G401 (cell line): ENCODE measurements at places on chromosomes 2 and 18.

- no peak for DNase-seq
These were observed 141.0 kb downstream of the CERS6 start for GRCh38 chr2:168596881-168597655.

GRCh38 chr2:74037379-74037860, 52.7 kb downstream of the TET3 start:
- DNase-seq: no peak

DNA sequence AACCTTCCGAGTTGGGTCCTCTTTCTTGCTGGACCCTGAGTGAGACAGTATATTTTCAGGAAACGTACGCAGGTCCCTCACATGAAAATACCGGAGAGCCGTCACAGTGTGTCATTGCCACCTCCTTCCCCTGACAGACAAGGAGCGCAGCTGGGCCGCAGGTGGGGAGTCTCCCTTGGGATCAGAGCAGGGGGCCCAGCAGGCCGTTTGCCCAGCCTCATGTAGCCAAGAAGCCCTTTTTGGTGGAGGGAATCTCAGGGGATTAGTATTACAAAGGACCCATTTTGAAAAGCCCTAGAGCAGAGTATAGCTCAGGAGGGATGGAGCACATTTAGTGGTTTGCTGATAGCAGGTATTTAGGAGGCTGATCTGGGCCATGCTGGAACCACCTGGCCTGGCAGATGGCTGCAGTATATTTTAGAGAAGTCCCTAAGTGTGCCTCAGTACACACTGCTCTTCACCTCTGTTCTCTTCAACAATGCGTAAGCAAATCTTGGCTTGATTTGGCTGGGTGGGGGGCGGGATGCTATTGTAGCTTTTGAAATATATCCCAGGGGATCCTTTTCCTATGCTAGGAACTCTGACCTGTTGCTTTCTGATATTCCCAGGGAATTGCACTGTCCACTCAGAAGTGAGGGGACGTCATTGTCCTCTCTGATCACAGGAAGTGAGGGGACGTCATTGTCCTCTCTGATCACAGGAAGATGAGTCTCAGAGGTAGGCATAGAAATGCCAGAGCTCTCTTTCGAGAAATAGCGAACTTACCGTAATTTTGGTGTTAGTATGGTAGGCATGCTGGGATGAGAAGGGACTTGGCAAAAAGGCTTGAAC, 171.9 kb downstream of the HRH4 start:
- peak; percentile 94 for DNase-seq

GRCh38 chr18:44716697-44717163, 36.0 kb downstream of the SETBP1 start:
- DNase-seq: no peak

DNA sequence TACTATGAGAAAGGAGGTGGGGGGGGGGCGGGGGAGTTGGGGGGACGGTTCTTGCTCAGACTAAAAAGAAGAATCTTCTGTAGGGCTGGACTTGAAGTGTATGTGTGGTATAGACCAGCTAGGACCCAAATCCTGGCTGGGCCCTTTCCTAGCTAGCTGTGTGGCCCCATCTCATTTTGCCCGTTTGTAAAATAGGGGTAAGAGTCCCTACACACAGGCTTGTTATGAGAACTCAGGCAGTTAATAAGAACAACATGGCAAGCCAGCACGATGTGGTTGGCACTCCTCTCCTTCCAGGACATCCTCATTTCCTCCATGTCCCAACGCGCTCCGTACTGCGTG, 1.1 kb downstream of the EVA1A start:
- no peak for DNase-seq

- no peak for DNase-seq
These were observed 200.7 kb downstream of the BCL11A start for GRCh38 chr2:60352491-60353405.

DNA sequence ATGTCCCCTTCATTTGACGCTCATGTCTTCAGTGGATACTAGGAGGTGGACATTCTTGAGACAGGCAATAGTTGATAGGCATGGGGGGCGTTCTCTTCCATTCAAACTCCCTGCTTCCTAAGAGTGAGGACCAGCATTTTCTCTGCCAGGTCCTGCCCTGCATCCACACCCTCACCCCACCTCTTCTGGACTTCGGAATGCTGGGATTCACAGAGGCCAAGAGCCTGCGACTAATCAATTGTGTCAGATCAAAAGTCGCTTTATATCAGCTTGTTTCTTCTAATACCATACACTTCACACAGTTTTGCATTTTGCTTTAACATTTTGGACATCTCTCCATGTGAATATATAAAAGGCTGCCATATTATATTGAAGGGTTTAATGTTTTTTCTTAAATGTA, 210.7 kb downstream of the CCDC102B start:
- no peak for DNase-seq
